ENCODE measurements at places on chromosomes 11 and 22. TPM values are rescaled to one million over a fixed set of nuclear protein-coding genes. Genes with fewer than 3 reads are reported as not detected.

NRIP3 gene
- 12.4 TPM for total RNA-seq

GAB4 gene
- not detected for total RNA-seq

LDHAL6A gene
- not detected for total RNA-seq

NXPE2 gene
- total RNA-seq, result not detected

C22orf23 gene
- total RNA-seq, result under 0.01 TPM

USP2 gene
- total RNA-seq, result under 0.01 TPM

MIOX gene
- not detected for total RNA-seq

CDC45 gene
- total RNA-seq, result 22.2 TPM

TMEM132A gene
- 22.2 TPM for total RNA-seq

MUC5AC gene
- total RNA-seq, result not detected

CFAP68 gene
- 7.2 TPM for total RNA-seq
